ENCODE measurements at places on chromosomes 1 and 21.

DNA sequence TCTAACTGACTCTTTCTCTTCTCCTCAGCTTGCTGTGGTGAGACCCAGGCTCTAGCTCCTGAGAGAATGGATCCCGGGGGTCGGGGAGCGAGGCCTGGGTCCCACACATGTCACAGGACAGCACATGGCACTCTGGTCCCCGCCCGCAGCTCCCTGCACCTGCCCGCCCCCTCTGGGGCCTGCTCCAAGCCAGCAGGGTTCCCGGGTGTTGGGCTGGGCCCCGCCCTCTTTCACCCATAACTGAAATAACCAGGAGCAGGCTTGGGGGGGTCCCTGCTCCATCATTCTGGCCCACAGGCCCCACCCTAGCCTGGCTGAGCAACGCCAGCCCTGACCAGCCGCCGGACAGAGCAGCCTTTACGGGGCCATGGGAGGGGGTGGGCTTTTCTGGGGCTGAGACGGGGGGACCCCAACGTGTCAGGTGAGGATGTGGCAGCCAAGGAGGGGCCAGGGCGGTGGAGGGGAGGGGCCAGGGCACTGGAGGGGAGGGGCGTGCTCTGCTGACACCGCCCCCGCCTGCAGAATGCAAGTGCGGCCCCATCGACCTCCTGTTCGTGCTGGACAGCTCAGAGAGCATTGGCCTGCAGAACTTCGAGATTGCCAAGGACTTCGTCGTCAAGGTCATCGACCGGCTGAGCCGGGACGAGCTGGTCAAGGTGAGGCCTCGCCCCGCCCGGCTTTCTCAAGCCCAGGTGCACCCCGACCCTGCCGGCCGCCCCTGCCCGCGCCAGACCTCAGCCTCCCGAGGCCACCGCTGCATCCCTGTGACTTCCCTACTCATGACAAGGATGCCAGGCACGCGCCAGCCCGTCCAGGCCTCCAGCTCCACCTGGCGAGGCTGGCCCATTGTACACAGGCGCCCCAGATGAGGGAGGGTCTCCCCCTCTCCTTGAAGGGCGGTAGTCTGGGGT, 19.4 kb downstream of the COL6A1 start:
- DNase-seq: no peak

DNA sequence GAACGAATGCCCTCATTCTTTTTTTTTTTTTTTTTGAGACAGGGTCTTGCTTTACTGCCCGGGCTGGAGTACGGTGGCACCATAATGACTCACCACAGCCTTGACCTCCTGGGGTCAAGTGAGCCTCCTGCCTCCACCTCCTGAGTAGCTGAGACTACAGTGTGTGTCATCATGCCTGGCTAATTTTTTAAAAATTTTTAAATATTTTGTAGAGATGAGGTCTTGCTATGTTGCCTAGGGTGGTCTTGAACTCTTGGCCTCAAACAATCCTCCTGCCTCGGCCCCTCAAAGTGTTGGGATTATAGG, 69.4 kb downstream of the ALG14 start:
- no peak for DNase-seq

GRCh38 chr1:157139052-157139715, 989 bp upstream of the ETV3 start:
- DNase-seq: no peak

- DNase-seq: peak; percentile 78
These were observed 4.4 kb downstream of the ENTREP3 start for GRCh38 chr1:155250633-155251449.

DNA sequence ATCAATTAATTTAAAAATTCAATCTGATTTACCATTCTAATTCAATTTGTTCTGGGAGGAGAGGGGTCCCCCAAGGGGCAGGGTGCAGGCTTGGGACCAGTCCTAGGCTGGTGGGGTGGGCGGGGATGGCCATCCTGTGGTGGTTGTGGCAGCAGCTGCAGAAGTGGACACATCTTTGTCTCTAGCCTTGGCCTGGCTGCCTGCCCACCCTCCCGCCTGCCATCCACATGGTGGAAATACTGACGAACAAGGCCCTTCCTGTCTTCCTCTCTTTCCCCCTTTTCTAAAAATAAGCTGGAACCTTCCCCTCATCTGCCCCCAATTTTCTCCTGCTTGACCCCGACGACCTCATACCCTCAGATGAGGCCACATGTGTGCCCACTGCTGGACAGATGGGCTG, 130.9 kb downstream of the FOXD2 start:
- DNase-seq: no peak

DNA sequence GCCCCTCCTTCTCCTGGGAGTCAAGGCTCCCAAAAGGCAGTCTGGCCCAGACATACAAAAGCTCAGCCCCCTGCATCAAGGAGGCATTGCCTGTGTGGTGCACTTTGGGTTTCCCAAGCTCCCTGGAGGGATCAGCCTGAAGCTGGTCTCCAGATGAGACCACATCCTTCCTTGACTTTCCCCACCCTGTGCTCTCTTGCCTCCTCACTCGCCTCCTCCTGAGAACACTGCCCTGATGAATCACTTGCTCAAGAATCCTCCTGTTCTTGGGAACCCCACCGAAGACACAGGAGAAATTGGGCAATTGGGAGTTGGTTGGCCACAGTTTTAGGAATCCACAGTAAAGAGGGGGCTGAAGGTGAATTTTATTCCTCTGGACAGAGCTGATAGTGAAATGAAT, 34.8 kb upstream of the LYST start:
- DNase-seq: no peak

DNA sequence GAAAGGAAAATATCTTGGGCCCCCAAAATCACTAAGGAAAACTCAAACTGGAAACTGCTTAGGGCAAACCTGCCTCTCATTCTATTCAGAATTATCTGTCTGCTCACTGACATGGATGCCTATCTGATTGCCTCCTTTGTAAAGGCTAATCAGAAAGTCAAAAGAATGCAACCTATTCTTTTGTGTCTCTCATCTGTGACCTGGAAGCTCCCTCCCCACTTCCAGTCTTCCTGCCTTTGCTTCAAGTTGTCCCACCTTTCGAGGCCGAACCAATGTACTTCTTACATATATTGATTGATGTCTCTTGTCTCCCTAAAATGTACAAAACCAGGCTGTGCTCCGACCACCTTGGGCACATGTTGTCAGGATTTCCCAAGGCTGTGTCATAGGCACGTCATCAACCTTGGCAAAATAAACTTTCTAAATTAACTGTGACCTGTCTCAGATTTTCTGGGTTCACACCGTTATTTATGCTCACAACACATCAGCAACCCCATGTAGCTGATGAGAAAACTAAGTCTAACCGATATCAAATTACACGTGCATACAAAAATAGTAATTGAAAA, 302.3 kb upstream of the NRIP1 start:
- no peak for DNase-seq

- DNase-seq: no peak
These were observed 55.7 kb upstream of the KCNE2 start for GRCh38 chr21:34307991-34308532.

DNA sequence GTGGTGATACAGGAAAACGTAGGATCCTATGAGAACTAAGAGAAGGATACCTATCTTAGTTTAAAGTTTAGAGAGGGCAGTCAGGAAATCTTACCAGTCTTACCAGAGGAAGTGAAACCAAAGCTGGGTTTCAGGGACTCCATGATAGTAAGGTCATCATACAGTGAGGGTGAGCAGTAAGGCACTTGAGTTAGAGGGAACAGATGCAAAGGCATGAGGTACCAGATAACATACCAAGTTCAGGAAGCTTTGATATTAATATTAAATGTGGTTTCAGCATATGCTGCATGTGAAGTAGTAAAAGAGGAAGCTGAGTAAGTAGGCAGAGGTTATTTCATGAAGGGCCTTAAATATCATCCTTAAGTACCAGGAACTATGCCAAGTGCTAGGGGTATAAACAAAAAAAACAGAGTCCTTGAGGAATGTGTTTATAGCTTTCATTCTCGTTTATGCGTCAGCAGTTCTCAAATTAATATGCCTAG, 16.9 kb downstream of the ATG4C start:
- DNase-seq: no peak

DNA sequence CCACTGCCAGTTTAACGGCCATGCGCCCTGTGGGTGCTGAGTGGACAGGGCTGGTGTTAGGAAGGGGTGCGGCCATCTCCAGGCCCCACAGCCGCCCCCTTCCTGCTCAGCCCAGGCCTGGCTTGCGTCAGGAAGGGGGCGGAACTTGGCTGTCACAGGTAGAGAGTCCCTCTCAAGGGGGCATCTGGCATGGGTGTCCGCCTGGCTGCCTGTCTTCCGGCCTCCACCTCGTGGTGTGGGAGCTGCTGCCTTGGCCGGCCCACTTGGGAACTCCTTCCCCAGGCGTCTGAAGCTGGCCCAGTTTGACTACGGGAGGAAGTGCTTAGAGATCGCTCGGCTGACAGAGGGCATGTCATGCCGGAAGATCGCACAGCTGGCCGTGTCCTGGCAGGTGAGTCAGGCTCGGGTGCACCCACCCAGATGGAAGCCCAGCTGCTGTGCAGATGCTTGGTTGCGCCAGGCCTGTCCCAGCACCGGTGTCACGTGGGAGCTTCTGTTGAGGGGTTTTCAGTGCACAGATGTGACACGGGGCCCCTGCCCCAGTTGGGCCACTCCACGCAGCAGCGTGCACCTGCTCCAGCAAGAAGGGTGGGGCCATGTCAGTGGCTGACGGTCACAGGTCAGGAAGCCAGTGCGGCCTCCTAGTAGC, 9.1 kb upstream of the ATAD3B start:
- DNase-seq: no peak

DNA sequence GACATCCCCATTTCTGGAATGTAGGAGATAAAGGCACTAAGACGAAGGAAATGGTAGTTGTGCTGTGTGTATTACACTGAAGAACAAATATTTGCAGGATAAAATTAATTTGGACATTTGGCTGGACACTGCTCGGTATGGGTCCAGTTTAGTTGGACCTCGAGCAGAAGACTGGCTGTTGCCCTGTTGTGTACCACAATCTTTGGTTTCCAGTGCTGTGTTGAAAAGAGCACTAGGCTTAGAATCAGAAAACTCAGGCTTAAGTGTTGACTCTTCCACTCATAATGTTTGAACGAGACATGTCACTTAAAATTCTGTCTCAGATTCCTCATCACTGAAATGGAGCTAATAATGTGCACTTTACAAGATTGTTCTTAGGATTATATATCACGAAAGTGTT, 1.2 kb upstream of the ARPC5 start:
- peak; percentile 20 for DNase-seq

- no peak for DNase-seq
These were observed at the start of gene LRRC7 for GRCh38 chr1:69567652-69568420. Gene LRRC7 (plus strand): TSS chr1:69567922. CDS start chr1:69568640, 718 bp downstream.

DNA sequence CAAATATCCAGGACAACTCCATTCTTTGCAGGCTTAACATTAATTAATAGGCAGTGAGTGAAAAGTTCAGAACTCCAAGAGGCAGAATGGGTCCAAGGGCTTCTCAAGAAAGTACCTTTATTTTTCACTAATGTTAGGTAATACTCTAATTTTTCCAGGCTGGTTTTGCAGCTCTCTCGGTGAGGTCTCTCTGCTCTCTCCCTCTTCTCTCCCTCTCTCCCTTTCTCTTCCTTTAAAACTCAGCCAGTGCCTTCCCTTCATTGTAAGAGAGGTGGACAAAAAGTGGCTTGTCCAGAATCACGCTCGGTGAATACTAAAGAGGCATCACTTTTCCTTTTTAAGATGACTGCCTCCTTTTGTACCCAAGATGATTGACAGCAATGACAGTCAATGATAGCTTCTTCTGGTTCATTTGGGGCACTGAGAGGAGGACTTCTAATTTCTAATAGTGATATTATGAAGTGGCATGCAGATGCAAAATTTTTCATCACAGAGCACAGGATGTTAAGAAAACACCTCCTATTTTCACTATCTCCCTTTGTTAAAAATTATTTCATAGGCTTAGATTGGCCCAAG, 1.3 kb upstream of the CHI3L1 start:
- no peak for DNase-seq

GRCh38 chr1:10635085-10635896, 160.5 kb downstream of the PEX14 start:
- no peak for DNase-seq
